ENCODE measurements at places on chromosomes 12 and 14.
A peak's percentile ranks its signal among the peaks of the same experiment; 100 is the strongest.

DNA sequence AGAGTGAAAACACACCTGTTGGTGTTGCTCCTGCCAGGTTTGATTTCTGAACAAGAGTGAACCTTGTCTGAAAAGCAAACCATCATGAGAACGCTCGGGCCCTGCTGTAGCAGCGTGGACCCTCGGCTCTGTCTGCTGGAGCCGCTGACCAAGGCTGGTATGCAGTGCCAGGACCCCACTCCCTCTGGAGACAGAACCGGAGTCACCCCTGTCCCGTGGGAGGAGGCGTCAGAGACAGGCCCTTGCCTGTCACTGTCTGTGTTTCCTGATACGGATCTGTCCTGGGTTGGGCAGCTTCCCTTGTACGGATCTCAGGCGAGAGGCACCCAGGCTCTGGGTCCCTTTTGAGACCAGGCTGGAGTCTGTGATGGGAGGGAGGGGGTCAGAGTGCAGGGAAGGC, 111.6 kb downstream of the ADGRD1 start:
- no peak for DNase-seq

DNA sequence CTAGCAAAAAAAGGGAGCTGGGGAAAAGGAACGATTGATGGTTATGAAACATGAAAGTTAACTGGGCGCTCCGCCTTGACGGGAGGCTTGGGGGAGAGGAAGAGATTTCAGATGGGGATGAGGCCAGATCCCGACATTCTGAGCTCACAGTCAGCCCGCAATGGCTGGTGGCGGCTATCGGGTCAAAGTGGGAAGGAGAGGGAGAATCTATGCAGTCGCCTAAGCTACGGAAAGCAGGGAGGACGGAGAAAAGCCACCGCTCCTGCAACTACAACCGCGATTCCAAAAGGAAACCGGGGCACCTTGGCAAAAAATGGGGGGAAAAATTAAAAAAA, 502 bp downstream of the MPHOSPH9 start:
- no peak for DNase-seq

GRCh38 chr14:19743256-19743655, at the start of gene OR4Q3:
TSS of gene OR4Q3 (plus strand) at chr14:19743571.
- no peak for DNase-seq

- no peak for DNase-seq
These were observed 35.7 kb upstream of the EML1 start for GRCh38 chr14:99757331-99758070.

- no peak for DNase-seq
These were observed 92.1 kb downstream of the NINJ2 start for GRCh38 chr12:570921-571794.

- DNase-seq, result no peak
These were observed 49.4 kb downstream of the MAGOHB start for GRCh38 chr12:10563966-10564365.

DNA sequence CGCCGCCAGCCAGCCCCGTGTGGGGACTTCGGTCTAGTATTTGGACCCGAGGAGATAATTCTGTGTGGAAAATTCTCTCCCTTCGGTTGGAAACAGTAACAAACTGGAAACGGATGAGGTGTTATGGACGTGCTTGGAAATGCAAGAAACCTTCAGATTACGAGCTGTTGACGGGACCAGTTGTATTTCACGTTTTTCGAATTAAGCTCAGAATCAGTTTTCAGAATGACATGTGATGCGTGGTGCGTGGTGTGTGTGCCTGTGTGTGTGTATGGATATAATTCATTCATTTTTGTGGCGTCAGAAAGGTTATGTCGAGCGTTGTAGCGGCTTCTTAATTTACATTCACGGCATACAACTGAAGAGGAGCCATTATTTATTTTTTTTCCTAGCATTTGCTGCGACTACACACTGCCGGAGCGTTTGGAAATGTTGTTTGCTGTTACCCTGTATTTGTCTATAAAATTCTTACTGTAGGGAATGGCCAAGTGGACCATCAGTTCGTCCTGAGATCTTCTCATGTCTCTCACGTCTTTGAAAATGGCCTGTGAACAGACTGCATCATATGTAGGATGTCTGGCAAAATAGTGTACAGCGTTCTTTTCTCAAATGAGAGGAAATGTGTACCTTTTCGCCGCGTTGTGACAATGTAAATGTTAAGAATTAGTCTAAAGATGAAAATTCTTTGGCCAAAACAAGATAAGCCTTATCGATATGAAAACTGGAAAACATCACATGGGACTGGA, 1.3 kb downstream of the TRAF3 start:
- DNase-seq, result peak; percentile 27

DNA sequence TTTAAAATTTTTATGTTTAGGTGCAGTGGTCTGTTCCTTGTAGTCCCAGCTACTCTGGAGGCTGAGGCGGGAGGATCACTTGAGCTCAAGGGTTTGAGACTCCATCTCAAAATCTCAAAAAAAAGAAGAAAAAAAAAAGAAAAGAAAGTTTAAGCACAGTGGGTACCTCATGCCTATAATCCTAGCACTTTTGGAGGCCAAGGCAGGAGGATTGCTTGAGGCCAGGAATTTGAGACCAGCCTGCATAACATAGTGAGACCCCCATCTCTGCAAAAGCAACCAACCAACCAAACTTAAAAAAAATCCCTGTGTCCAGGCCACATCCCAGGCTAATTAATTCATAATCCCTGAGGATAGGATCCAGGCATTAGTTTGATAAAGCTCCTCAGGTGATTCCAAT, 3.4 kb upstream of the SALL2 start:
- DNase-seq, result no peak

GRCh38 chr12:107134558-107134957, 41.2 kb upstream of the CRY1 start:
- peak; percentile 32 for DNase-seq

GRCh38 chr12:113274848-113275247, 53.6 kb downstream of the TPCN1 start:
- DNase-seq, result no peak

- peak; percentile 19 for DNase-seq
These were observed 894 bp downstream of the KRT8 start for GRCh38 chr12:52903855-52904508.

- DNase-seq, result no peak
These were observed 132.0 kb downstream of the EMP1 start for GRCh38 chr12:13328535-13328934.

DNA sequence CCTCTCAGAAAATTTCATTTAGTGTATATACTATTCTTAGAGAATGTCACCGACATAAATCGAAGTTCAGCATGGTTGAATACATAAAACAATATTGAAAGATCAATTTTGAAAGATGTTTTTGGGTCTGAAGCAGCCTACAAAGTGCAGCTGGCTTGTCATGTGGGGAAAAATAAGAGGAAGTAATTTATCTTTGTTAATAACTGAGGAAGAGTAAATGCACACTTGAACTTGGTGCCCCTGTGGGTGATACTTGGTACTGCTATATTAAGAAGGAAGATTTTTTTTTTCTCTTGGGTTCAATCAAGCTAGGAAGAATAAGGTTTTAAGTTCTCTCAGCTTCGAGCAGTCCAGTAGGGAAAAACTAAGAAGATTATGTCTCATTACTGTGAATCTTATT, 661.3 kb downstream of the RPL10L start:
- no peak for DNase-seq
